ENCODE measurements at places on chromosomes 12 and 14.

GRCh38 chr12:131067981-131068851 is 114.5 kb downstream of the ADGRD1 start:
- DNase-seq = no peak

GRCh38 chr14:76580967-76581366 is 180.3 kb upstream of the VASH1 start:
- DNase-seq = no peak

DNA sequence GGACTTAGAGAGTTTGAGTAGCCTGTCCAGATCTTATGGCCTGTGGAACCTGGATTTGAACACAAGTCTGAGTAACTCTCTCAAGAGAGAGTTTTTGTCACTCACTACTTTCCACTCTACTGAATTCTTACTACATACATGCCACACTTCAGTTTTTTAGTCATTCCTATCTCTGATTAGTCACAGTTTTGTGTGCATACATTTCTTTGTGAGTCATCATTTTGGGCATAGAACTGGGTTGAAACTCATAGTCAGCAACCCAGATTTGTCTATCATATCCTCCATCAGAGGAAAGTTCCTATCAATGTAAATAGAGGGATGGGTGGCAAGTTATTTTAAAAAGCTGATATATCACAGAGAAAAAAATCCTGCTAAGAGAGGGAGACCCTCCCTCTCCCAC is 42.9 kb downstream of the FLRT2 start:
- DNase-seq = no peak

DNA sequence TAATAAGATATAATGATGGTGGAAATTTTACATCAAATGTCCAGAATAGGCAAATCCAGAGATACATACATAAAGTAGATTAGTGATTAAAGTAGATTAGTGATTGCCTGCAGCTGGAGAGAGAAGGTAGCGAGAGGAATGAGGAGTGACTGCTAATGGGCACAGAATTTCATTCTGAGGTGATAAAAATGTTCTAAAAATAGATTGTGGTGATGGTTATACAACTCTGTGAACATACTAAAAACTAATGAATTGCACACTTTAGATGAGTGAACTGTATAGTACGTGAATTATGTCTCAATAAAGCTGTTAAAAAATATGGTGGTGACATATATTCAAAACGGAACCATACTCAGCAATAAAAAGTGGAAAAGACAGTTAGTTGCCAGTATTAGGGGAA is 41.7 kb downstream of the PPP2R5E start:
- no peak for DNase-seq

- no peak for DNase-seq
Observed at GRCh38 chr14:26190646-26191045, 407.2 kb downstream of the NOVA1 start.

- DNase-seq = no peak
Observed at GRCh38 chr14:59159169-59159568, 29.3 kb upstream of the DAAM1 start.

DNA sequence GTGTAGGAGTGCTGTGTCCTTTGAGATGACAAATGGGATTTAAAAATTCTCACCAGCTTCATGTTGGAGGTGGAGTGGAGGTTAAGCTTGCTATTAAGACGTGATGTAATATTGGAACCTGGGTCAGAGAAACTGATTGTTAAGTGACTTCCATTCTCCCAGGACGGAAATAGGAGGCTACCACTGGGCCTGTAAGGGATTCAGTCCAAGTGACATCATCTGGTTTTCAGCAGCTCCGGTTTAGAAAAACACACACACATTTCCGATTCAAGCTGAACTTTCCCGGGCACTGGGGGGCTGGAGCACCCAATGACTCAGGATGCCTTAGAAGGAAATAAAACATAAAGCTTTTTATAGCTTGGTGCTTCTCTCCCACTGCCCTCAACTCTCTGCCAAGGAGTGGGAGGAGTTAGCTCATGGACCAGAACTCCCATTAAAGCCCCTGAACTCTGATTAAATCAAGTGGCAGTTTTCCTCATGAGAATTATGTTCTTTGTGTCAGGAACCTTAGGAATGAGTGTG is 12.4 kb downstream of the CALM1 start:
- DNase-seq = no peak

- no peak for DNase-seq
Observed at GRCh38 chr12:13277293-13277692, 80.8 kb downstream of the EMP1 start.

- no peak for DNase-seq
Observed at GRCh38 chr14:59131938-59132795, 56.3 kb upstream of the DAAM1 start.

DNA sequence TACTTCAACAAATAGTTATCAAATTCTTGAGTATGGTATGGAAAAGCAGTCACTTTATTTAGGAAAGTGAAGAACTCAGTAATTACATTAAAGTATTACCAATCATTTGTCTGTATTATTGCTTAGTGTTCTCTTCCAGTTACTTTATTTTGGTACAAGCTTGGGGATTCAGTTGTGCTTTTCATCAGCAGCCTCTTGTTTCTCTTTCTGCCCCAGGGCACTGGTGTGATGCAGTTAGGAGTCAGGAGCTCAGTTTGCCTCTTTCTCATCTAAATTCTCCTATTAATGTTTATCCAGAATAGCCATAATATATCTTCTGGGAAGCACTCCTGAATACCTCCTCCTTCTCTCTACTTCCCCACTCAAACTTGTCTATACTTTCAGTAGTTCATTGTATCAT is 25.7 kb downstream of the PMCH start:
- DNase-seq = no peak

DNA sequence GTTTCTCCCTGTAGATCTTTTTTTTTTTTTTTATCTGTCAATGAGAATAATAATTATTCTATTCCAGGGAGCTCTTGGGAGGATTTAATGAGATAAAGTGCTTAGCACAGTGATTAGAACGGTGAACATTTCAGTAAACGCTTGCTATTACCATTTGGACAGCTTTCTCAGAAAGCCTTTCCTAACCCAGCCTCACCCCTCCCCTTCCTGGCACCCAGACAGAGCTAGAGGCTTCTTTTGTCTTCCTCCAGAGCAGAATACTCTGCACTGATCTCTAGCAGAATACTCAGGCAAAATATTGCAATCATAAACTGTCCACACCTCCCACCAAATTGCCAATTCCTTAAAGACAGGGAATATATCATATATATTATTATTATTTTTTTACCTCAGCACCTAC is 66.6 kb downstream of the ERGIC2 start:
- no peak for DNase-seq

- no peak for DNase-seq
Observed at GRCh38 chr14:77335576-77335975, 14.7 kb downstream of the GSTZ1 start.

DNA sequence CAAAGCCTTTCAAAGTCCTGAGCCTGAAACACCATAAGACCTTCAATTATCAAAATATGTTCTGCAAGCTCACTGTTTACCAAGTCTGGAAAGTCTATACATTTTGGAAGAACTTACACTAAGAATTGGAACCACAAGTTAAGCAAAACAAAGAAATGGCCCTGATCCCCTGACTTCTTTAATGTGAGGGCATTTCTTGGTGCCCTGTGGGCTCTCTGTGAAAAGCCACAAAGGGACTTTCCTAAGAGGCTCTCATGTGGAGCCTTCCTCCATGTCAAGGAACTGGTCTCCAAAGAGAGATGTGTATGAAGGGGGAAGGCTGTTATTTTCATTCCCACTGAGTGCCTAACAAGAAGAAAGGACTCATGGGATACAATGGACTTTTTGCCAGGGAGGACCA is 13.5 kb upstream of the MYH6 start:
- DNase-seq = no peak

DNA sequence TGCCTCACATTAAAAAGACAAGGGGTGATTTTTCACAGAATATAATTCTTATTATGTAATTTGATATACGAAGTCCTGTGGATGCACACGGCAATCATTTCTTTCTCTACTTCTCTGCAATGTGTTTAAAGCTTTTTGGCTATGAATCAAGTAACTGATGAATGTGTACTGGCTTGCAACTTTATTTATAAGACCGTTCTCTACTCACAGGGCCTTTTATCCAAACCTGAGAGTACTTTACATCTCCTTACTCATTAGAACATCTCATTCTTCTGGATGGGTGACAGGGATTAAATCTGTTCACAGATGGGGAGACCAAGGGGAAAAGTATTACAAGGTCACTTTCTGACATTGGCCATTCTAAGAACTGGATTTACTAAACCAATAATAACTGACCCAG is 215.8 kb upstream of the DIO2 start:
- no peak for DNase-seq

DNA sequence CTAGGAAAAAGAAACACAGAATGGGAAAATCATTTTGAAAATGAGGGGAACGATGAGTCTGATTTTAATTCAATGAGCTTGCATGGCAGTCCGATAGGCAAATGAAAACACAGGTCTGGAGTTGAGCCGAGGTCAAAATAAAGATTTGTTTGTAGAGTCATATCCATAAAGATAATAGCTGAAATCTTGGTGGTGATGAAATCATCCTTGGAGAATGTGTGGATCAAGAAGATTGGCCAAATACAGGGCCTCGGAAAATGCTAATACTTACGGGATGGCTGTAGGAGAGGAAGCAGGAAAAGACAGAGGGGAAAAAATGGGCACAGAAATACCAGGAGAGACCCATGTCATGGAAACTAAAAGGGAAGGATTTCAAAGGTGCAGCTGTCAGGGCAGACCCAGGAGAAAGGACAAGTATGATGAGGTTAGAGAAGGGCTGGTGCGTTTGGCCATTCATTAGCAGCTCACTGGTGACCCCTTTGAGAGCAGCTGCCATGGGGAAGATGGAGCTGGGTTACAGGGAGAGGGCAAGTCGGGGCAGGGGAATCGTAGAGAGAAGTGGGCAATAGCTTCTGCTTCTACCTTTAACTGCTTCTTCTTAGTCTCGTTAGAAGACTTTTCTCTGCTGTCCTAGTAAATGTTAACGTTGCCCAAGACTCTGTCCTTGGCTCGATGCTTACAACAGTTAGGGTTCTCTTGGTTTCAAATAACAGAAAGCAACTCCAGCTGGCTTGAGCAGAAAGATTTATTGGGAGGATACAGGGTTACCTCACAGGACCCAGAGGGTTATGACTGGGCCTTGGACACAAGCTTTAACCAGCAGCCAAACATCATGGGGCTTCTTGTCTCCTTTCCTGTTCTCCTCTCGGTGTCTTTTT is 161.8 kb downstream of the EFCAB11 start:
- no peak for DNase-seq

DNA sequence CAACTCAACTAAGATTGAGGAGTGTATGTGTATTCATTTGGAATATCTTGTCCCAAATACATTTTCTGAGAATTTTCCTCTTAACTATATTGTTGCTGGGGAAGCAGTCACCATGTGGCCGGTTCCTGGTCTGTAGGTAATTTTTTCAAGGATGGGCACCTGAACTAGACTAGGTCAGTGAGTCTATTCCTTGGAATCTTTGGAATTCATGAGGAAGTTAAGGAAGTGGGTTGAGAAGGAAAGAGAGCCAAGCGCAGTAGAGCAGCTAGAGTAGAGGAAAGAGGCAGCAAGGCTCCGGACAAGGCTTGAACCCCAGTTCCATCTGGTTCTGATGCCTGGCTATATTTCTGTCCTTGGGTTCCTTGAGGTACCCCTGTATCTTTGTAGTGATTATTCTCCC is 183.7 kb downstream of the DACT1 start:
- DNase-seq = no peak

DNA sequence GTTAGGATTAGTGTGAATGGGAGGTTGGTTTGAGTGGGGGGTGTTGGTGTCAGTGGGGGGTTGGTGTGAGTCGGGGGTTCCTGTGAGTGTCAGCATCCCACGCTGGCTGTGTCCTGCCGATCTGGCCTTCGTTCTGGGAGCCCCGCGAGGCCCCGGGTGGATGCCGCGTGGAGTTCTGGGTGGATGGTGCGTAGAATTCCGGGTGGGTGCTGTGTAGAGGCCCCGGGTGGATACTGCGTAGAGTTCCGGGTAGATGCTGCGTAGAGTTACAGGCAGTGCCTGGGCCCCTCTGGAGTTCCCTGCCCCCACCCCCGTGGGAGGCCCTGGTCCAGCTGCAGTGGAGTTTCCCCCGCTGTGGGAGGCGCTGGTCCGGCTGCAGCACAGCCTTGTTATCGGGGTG is 8.7 kb downstream of the NOC4L start:
- DNase-seq = no peak

DNA sequence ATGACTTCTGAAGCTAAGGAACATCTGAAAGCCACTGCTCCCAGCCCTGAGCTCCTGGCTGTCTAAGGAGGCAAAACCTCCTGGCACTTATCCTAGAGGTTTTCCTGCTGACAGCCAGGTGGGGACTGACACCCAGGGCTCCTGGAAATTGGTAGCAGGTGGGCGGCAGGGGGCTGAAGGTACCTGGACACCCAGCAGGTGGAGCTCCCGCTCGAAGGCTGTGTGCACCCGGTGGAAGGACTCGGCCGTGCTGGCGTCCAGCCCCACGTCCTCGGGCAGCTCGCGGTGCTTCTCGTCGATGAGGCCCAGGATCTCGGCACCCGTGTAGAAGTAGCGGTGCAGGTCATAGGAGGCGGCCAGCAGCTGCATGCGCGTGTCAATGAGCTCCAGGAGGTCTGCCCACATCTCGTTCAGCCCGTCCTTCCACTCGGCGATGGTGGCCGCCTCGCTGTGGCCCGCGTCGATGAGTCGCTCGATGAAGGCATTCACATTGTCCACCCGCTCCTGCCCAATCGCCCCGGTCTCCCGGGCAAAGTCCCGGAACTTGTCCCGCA is 68.2 kb downstream of the PLEKHG3 start:
- no peak for DNase-seq

DNA sequence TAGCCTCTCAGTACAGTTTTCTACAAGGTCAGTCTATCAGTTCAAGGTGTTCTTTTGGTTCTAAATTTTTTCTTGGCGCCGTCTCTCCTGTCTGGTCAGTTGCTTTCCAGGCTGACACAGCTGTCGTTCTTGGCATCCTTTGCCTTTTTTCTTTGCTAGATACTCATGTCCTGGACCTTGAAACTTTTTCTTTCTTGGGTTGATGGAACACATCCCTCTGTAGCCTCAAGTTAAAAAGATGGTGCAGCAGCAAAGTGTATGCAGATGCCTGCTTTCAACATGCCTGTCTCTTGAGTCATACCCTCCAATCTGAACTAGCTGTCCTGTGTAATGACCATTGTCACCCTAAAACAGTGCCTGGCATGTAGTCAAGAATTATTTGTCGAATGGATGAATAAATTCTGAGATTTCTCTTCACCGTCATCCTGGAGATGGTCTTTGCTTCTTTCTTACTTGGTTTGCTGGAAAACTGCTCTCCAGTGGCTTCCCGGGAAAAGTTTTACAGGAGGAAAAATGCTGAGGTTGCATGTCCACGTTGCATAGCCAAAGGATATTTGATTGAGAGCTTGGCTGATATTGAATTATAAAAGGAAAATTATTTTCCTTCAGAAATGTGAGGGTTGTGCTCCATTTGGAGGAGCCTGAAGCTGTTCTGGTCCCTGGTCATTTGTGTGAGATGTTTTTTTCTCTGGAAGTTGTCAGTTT is 4.6 kb downstream of the NYNRIN start:
- DNase-seq = no peak

Data from cerebellum (tissue), 4 donors.